ENCODE measurements at places on chromosomes 3 and 15. TPM values are rescaled to one million over a fixed set of nuclear protein-coding genes. Genes with fewer than 3 reads are reported as not detected.

GRCh38 chr15:81068516-81068915, 65.6 kb upstream of the CFAP161 start:
- DNase-seq: no peak

- no peak for DNase-seq
Observed at GRCh38 chr3:59854-60253, 136.7 kb upstream of the CHL1 start.

Gene VGLL3
- total RNA-seq: 1.1 TPM

- DNase-seq: no peak
Observed at GRCh38 chr3:103170651-103171050, 735.8 kb downstream of the ZPLD1 start.

Gene CYP11A1
- total RNA-seq: not detected

- no peak for DNase-seq
Observed at GRCh38 chr3:61839256-61839655, 277.9 kb downstream of the PTPRG start.

DNA sequence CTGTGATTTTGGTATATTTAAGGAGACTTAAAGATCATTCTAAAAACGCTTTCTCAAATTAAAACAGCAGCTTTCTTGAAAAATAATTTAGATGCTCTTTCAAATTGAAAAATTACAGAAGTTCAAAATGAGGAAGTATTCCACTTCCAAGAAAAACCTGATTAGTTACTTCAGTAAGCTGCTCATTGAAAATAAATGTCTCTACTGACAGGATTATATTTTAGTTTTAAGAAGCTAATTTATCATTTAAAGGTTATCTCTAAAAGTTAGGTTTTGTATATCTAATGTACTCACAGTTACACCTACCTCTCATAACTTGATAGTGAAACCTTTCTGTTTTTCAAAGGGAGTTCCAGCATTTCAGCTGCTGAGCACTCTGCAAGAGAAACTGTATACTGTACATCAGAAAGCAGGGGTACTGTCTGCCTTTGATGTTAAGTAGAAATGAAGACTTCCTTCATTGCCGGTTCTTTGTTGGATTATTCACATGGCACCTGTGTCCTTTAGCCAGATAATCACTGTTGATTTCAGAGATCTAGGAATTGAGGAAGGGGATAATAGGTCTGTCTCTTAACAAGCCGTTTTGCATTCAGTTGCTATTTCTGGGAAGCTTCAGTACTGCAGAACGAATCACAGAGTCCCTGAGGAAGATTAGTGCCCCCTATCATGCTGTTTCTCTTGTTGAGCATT, 161.6 kb downstream of the TCF12 start:
- DNase-seq: no peak

Gene HRH1
- total RNA-seq: 3.7 TPM

- DNase-seq: no peak
Observed at GRCh38 chr3:5709714-5710113, 522.2 kb downstream of the EDEM1 start.

DNA sequence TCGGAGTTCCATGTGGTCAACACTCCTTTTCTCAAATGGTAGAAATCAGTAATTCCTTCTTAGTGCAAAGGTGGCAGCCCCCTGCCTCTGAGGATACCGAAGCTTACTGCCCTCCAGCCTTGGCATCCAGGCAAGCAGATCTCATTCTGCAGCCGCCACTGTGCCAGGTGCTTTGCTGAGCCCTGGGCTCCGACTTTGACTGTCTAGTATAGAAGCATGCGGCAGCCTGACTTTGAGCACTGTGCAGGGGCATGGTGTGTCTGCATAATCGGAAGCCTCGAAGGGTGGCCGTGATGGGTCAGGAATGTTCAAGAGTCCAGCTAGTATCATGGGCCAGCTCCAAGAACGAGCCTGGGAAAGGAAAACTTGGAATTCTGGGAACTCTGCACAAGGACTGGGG, 39.7 kb downstream of the ABTB1 start:
- DNase-seq: no peak

DNA sequence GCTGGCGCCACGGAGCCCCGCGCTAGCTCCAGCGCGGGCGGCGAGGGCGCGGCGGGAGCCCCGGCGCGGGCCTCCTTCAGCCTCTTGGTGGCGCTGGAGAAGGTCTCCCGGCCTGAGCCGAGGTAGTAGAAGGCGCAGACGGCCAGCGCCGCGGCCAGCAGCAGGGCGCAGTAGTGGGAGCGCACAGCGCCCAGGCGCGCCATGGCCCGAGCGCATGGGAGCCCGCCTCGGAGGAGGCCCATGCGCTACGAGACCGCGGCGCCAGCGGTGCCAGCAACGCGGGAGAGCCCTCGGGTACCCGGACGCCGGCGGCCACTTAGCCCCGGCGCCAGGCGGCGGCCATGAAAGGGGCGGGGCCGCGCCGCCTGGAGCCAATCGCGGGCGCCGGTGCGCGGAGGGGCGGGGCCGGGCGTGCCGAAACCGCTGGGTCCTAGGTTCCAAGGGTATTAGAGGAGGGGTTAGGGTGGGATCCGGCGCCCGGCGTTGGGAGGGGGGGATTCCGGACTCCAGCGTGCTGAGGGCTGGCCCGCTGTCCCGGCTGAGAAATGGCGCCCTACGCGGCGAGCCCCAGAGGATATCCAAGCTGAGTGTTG, at the start of gene XXYLT1:
Gene XXYLT1, minus strand, starts transcription at position 343 of the 593 bp plus-strand sequence. Its CDS starts 101 bp downstream, at position 242.
- DNase-seq: peak; percentile 59

Gene CHRFAM7A
- total RNA-seq: 0.51 TPM

DNA sequence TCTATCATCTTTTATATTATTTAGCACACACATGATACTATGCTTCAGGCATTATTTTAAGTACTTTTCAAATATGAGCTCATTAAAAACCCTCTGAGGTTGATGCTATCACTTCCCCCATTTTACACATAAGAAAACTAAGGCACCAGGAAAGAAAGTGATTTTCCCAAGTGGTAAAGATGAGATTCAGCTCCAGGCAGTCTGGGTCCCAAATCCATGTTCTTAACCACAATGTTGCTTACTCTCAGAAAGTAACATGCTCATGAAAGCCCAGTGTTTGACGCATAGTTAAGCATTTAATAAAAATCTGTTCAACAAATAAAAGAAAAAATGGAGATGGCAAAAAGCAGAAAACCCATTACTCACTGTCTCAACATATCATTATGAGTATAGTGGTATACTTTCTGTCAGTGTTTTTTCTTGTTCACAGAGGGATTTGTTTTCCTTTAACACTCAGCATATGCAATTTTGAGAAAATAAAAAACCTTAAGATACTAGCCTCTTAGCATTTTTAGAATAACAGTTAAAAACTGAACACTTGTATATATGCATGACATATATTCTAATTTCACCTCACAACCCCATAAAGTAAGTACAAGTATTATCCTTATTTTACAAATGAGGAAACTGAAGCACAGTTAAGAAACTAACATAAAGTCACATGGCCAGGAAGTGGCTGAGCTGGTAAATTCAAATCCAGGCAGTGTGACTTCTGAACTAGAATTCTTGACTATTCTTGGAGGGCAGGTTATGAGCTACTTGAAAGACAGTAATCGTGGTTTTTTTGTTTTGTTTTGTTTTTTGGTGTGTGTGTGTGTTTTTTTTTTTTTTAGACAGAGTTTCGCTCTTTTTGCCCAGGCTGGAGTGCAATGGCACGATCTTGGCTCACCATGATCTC, 10.4 kb downstream of the PEAK1 start:
- DNase-seq: no peak

Gene UPK1B
- 55.2 TPM for total RNA-seq

GRCh38 chr3:87136066-87136596, 91.0 kb upstream of the CHMP2B start:
- DNase-seq: no peak

DNA sequence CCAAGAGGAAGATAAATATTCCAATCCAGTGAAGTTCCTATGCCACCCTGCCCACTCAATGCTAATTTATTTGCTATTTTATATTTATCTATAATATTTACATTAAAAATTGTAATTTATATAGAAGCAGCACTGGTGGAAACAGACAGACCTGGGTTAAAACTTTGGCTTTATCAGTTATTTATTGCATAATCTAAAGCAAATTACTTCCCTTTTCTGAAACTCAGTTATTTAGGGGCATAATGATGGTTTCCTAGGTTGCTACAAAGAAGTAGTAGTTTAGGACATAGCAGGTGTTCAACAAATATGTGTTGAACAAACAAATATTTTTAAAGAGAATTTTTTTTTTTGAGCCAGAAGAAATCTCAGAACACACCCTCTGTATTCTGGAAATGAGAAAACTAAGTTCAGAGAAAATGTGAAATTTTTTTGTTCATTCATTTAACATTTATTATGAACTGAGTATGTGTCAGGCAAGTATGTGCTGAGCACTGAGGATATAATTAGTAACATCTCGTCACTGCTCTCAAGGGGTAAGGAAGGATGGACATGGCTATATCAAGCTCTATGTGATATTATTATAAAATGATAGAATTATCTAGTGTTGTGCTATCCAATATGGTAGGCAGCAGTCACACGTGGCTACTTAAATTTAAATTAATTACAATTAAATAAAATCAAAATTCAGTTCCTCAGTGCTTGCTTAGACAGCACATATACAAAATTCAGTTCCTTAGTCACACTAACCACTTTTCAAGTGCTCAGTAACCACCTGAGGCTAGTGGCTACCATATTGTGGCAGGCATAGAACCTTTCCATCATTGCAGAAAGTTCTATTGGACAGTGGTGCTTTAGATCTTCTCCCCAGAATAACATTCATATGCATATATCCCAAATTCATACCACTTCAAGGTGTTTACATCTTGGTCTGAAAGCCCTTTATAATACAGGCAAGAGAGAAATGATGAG, 7.0 kb upstream of the UBE2Q2 start:
- DNase-seq: no peak

Gene C2CD4B
- total RNA-seq: 0.26 TPM

Gene RGMA
- 0.53 TPM for total RNA-seq

DNA sequence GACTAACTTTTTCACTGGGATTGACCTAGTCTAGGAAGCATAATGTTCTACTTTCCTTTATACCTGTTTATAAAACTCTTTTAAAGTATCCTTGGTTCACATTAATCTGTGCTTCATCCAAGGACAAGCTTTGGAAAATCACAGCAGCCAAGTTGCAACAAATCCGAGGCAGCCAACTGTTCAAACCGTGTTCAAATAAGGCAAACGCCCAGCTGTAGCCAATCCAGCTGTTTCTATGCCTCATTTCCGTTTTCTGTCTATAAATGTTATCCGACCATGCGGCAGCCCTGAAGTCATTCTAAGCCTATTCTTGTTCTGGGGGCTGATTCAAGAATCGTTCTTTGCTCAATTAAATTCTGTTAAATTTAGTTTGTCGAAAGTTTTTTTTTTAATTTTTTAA, 78.3 kb downstream of the FMN1 start:
- DNase-seq: no peak

- peak; percentile 31 for DNase-seq
Observed at GRCh38 chr15:87155771-87156170, 1076.1 kb downstream of the AGBL1 start.

GRCh38 chr3:77227567-77227966, 187.7 kb downstream of the ROBO2 start:
- no peak for DNase-seq

DNA sequence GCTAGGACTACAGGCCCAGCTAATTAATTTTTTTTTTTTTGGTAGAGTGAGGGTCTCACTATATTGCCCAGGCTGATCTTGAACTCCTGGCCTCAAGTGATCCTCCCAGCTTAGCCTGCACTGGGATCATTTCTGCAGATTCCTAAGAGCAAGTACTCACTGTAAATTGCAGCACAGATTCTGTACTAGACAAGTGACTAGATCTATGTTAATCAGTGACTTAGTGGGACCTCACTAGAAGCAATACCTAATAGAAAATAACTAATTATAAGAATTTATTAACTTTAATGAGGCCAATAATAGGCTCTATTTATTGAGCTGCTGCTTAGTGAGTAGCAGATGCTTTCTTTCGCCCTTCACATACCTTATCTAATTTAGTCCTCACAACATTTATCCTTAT, 10.6 kb upstream of the UTS2B start:
- no peak for DNase-seq

- peak; percentile 74 for DNase-seq
Observed at GRCh38 chr3:170055209-170055608, 17.4 kb downstream of the GPR160 start.

- peak; percentile 46 for DNase-seq
Observed at GRCh38 chr3:15638193-15638890, 36.8 kb downstream of the BTD start.

GRCh38 chr3:36135863-36136262, 244.4 kb upstream of the STAC start:
- no peak for DNase-seq

DNA sequence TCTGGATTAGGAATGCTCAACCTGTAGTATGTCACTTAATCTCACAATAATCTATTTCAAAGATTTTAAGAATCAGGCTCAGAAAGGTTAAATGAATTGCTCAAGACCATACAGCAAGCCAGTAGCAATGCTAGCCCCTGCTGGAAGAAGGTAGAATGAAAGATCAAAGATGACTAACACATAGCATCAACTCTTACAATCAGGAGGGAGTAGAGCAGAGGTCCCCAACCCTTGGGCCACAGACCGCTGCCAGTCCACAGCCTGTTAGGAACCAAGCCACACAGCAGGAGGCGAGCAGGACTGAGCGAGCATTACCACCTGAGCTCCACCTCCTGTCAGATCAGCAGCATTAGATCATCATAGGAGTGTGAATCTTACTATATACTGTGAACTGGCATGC, 15.5 kb upstream of the GATM start:
- DNase-seq: peak; percentile 44

GRCh38 chr15:62853841-62854225, 188.7 kb upstream of the TPM1 start:
- peak; percentile 63 for DNase-seq

DNA sequence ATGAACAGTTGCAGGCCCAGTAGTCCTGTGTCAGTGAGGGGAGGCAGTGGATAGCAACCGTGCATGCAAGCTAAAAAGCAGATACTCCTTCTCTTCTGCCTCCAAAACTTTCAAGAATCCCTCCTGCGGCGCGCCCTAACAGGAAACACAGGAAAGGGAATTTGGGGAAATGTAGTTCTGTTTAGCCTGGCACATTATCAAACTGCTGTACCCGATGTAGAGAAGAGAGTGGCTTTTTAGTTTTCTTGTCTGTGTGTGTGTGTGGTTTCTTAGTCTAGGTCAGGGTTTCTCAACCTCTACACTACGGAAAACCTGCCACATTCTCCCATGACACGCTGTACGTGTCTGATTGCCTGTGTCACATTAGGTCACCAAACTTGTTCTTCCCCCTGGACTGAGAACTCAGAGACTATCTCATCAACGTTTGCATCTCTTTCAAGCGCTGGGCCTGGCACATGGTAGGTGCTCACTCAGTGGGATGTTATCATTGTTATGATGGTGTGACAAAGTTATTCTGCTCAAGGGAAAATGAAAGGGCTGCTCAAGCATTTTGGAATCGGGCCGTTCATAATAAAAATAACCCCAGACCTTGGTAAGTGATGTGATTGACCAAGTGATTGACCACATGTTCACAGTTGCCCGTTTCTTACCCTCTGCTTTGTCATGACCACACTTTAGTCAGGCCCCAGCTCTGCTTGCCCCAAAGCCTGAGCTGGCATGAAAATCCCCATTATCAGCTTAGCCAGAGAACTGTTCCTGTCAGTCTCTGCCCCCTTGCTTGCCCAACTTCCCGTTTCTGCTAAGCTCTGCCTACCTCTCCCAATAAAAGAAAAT, 33.2 kb downstream of the TM4SF4 start:
- DNase-seq: peak; percentile 42

- no peak for DNase-seq
Observed at GRCh38 chr15:44081026-44082013, 113.8 kb downstream of the FRMD5 start.

GRCh38 chr3:127959873-127960272, 44.8 kb downstream of the KBTBD12 start:
- peak; percentile 43 for DNase-seq

Data from bronchial epithelial cell (primary cell).